ENCODE measurements at places on chromosomes 7 and 10.

DNA sequence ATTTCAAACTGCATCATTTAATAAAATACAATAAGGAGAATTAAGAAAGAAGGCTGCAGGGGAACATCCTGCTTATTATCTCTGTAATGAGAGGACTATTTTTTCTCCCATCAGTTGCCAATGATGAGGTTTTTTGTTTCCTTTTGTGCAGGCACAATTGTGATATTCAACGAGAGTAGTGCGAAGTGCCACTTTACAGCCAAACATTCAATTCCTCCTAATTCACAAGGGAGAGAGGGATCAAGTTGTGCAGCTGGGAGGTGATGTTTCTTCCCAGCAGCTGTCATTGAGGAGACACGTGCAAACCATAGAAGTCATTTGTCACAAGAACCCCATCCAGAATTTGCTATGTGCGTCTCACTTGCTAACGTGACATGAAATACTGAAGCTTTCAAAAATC, 81.6 kb upstream of the ICA1 start:
- DNase-seq, result no peak

DNA sequence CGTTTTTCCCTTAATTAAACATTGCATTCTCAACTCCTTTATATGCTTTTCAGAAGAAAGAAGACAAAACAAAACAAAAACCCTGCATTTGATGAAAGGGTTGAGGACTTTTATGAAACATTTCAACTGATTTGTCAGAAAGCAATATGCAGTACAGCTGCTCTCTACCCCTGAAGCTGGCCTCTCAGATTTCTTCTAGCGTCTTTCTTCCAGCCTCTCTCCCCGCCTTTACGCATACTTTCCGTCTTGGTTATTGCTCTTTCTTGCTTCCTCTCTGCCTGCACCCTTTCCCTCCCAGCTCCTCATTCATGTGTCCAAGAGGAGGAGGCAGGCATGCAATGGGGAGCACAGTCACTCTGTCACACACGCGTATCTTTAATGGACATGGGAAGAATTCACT, 91.0 kb upstream of the COL1A2 start:
- peak; percentile 48 for DNase-seq

DNA sequence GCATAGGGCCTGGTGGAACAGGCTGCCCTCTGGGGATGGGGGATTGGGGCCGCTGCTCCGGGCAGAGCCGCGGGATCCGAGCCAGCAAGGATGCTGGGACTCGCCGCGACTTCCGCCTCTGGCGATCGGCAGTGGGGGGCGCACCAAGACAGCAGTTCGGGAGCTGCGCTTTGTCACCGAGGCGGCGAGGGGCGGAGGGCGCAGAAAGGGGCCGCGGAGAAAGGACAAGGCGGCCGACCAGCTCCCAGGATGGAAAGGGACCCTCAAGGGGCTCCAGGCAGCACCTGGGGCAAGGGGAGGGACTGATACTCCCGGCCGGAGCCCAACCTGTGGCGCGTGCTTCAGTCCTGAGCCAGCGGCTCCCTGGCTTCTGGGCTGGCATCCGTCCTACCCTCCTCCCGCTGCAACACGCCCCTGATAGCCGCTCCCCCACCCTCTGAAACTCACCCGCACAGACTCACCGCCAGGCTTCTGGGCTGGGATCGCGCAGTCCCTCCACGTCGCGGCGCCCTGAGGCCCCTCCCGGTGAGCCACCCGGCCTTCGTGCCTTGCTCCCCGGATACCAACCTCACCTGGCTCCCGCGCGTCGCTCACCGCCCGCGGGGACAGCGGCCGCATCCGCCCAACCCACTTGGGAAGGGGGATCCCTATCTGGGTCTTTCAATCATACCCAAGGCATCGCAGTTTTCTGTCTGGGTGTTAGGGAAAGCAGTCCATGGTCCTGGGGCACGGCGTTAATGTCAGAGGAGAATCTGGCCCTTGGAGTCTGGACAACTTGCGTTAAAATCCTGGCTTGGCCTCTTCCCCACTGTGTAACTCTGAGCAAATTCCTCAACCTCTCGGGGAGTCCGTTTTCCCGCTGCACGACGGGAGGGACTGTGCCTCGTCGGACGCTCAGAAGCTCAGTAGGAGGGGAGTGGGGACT, 7.0 kb upstream of the EVX1 start:
- no peak for DNase-seq

DNA sequence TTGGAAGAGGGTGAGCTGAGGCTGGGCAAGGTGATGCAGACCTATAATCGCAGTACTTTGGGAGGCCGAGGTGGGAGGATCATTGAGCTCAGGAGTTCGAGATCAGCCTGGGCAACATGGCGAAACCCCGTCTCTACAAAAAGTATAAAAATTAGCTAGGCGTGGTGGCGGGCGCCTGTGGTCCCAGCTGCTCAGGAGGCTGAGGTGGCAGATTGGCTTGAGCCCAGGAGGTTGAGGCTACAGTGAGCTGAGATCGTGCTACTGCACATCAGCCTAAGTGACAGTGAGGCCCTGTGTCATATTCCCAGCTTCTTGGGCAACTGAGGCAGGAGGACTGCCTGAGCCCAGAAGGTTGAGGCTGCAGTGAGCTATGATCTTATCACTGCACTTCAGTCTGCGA, 13.6 kb downstream of the BMPR1A start:
- no peak for DNase-seq

DNA sequence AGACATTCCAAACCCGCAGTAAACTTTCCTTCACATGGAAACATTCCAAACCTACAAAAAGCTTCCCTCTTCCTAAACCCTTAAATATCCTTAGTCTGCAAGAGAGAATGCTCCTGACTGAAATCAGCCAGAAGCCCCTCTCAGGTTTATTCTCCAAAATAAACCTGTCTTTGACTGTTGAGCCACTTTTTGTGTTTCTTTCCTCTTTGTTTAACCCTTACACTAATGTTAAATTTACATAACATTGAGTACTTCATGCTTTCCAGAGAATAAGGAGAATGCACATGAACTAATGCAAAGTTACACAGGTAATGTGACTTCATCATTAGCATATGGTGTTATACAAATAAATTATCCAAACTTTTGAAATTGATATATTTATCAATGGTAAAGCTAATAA, 262.6 kb upstream of the PRKCQ start:
- DNase-seq, result no peak

GRCh38 chr10:48551861-48552591, 52.8 kb downstream of the ARHGAP22 start:
- DNase-seq, result no peak

DNA sequence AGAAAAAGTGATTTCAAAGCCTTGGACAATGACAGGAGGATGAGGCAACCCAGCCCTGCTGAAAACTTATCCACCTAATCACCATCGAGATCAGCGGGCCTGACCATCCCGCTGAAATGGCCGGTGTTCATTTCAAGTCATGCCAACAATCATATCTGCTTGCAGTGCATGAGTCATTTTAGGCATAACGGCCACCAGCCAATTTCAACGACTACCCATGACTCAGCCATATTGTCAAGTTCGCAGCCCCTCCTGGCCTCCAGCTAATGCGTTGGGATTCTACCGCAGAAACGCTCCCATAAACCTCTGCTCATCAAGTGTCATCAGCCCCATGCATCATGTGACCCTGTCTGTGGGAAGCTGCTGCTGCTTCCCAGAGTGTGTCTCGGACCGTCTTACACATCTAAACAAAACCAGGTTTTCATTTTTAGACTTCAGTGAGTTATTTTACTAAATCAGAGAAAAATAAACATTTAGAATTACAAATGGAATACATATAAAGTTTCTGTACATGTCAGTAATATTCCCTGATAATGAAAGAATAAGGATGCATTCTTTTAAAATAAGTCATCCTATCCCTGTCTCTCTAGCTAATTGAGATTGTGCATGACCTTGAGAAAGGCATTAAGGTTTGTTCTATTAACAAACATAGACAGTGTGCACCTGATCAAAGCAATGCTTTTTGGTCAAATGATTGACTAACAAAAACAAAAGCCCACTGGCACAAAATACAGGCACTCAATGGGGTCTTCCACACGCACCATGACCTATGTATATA, 188.9 kb downstream of the ADAM12 start:
- no peak for DNase-seq

GRCh38 chr10:74164716-74165529, 13.9 kb downstream of the ADK start:
- DNase-seq, result no peak

- no peak for DNase-seq
These were observed 26.2 kb upstream of the HDAC9 start for GRCh38 chr7:18469316-18469715.

- peak; percentile 55 for DNase-seq
These were observed 43.7 kb downstream of the CPVL start for GRCh38 chr7:29102558-29103151.

DNA sequence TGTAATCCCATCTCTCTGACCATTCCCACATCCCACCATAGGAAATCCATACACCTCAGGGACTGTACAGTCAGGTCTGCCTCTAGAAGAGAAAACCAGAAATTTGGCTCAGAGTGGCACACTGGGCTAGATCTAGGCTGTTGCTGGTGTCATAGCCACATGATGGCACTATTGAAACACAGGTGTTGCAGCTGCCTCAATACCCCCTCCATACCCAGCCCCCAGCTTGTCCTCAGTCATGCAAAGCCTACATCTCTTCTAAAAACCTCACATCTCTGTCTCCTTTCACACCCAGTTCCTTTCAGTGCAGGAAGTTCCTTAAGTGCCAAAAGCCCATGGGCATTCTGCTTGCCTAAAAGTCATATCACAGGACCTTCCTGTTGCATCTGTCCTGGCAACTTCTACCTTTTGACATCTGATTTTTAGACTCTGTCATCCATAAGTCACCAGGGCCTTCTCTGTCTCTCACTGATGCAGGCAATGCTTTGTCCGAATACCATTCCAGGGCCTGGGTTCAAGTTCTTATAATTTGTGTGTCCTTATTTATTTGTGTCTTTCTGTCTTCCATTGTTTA, 27.0 kb upstream of the HIBADH start:
- DNase-seq, result no peak

DNA sequence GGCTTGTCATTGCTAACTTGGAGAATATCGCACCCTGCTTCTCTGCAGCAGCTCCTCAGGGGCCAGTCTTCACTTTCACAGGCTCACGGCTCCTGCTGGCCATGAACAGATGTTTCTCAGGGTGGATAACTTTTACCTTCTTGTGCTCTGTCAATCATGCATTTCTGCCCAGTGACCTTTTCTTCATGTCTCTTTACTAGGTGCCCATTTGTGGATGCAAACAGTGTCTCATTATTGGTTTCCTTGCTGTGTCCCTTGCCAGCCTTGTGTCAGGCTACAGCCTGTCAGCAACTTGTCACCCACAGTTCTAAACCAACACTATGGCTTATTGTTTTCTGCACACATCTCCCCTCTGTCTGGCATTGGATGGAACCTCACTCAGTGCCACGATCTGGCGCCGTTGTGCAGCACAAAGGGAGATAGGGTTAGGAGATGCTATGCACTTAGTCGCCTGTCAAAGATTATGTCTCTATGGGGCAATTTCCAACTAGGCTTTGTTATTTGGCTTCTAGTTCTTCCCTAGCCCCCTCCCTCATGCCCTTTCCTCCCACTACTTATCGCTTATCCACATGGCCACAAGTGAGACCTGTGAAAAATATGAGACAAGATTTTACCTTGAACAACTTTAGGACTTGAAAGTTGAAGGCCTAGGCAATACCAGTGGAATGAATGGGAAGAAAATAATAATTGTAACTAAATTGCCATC, 45.7 kb upstream of the NXPH1 start:
- no peak for DNase-seq

- no peak for DNase-seq
These were observed 227.1 kb downstream of the AUTS2 start for GRCh38 chr7:69825113-69825972.

GRCh38 chr7:3486841-3487240, 185.8 kb downstream of the SDK1 start:
- DNase-seq, result no peak

- no peak for DNase-seq
These were observed 155.3 kb upstream of the AKR1E2 start for GRCh38 chr10:4670737-4671136.

GRCh38 chr7:100446040-100446439, 9.7 kb upstream of the PPP1R35 start:
- DNase-seq, result no peak

- no peak for DNase-seq
These were observed 194.4 kb upstream of the IMMP2L start for GRCh38 chr7:111756687-111757178.

GRCh38 chr10:85235258-85235657, 906.9 kb downstream of the CCSER2 start:
- DNase-seq, result no peak

DNA sequence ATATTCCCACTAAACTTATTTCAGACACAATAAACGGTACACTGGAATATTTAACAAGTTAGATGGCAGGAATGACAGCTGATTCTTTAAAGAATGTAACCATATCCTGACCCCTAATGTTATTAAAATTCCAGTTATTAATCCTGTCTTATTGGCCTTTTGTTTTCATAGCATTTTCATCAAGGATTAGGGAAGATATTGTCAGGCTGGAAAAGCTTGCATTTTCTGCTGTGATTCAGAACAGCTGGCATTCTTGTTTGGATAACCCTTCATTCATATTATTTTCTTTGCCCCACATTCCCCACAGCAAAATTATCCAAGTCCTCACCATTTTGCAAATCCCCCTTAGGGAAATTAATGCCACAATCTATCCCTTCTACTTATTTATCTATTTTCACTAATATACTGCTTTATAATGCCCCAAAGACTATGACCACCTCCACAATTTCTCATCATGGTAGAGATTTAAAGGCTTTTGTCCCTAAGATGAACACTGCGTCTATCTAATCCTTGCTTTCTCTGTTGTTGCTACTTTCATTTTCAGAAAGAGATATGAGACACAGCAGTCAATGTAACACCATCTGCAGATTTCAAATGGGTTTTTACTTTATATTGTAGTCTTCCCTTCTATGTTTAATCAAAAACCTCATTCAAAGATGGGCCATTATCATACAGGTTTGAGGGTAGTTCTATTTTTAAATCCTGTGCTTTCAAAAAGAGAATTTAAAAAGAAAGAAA, 475.1 kb downstream of the PARD3 start:
- no peak for DNase-seq

- DNase-seq, result no peak
These were observed 124.5 kb downstream of the ZFAND4 start for GRCh38 chr10:45548068-45548467.

DNA sequence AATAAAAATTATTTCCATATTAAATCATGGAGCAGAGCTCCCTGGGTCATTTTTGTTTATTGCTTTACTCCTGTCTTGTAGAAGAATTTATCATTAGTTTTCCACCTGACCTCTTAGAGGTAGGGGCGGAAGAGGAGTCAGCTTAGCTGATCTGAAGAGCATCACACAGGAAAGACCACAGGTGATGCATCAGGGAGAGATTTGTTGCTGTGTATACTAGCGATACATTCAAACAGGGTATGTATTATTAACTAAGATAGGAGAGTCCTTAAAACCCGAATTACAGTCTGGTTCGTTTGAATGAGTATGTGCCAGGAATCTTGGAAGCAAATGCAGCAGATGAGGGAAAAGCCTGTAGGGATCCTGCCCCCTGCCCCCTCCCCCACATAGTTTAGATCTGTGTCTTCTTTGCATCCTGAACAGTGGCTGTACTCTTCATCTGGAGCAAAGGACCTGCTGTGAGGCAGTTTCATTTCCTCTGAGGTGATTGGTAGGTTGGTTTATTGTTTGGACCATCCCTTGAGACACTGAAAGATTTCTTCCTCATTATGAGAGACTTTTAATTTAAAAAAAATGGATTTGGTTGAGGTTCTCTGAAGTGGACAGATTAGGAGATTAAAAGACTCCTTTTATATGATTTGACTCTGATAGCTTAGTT, 177.0 kb downstream of the SND1 start:
- no peak for DNase-seq

- DNase-seq, result no peak
These were observed 174.9 kb downstream of the CREB5 start for GRCh38 chr7:28587211-28587610.

- DNase-seq, result no peak
These were observed 81.0 kb upstream of the CACUL1 start for GRCh38 chr10:118835682-118836326.

Measured in right renal pelvis (tissue), 4 donors.